ENCODE measurements at places on chromosomes 3 and 15.
A peak's percentile ranks its signal among the peaks of the same experiment; 100 is the strongest.

- DNase-seq, result peak; percentile 48
Observed at GRCh38 chr15:50262533-50262932, 3.0 kb downstream of the HDC start.

- DNase-seq, result no peak
Observed at GRCh38 chr15:65870889-65871533, 1.7 kb downstream of the RAB11A start.

DNA sequence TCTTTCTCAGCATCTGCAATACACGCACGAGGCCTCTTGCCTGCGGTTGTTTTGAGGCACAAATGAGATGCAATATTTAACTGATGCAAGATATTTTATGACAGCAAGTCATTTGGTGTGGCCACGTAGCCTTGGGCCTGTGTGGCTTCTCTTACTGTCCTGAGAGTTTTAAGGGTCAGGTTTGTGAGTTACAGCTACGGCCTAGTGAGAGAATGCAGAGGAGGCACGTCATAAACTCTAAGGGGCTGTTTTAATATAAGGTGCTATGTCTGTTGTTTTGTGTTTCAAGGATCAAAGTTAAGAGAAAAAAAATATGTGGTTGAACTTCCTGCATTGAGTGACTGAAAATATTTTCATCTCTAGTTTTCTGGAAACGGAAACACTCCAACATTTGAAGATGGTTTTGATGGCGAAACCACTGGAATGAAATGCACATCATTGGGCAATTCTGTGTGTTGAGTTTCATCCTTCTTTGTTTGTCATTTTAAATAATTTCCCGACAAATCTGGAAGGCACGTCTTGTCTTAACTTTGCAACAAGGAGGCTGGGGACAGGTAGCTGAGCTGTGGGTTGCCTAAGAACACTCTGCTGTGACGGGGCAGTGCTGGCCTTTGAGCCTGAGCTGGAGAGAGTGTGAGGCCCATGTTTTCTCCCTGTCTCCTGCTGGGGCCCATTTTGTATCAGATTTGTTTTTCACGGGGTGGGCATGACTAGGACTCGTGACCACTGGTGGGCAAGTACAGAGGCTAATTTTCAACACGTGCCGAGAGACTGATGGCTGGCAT, 5.1 kb downstream of the APBA2 start:
- DNase-seq, result peak; percentile 26

DNA sequence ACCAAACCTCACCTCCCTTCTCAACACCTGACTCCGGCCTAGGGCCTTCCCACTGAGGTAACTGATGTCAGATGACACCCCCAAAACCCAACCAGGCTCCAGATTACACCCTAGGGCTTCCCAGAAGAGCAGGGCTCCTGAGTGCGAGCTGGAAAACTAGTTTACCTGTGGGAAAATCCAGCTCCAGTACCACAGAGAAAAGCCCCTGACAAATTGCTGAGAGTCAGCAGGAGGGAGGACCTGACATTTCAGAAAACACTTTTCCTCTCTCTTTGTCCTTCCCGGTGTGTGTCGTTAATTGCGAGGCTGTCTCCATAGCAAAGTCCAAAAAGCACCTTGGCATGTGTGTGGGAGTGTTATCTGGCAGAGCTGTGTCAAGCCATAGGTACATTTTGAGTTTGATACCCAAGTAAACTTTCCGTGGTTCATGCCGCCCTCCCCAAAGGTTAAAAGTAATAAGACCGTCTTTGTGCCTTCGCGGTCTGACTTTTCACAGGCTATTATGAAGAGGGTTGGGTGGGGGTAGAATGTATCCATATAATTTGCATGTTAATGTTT, 79.8 kb upstream of the FNDC3B start:
- no peak for DNase-seq

GRCh38 chr3:99366663-99367429, 271.5 kb upstream of the COL8A1 start:
- no peak for DNase-seq

DNA sequence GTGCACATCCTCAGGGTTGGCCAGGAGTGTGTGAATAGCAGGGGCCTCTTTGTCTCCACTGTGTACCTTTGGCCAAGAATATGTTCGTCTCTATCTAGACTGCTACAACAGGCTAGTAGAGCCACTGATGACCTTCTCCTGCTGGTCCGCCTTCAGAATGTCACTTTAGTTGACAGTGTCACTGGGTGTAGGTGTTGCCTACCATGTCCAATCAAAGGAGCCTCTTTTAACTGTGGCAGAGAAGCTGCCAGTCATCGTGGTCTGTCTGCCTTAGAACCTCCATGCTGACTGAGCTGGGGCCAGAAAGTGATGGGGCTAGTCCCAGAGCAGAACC, 40.1 kb downstream of the OXSR1 start:
- peak; percentile 29 for DNase-seq

DNA sequence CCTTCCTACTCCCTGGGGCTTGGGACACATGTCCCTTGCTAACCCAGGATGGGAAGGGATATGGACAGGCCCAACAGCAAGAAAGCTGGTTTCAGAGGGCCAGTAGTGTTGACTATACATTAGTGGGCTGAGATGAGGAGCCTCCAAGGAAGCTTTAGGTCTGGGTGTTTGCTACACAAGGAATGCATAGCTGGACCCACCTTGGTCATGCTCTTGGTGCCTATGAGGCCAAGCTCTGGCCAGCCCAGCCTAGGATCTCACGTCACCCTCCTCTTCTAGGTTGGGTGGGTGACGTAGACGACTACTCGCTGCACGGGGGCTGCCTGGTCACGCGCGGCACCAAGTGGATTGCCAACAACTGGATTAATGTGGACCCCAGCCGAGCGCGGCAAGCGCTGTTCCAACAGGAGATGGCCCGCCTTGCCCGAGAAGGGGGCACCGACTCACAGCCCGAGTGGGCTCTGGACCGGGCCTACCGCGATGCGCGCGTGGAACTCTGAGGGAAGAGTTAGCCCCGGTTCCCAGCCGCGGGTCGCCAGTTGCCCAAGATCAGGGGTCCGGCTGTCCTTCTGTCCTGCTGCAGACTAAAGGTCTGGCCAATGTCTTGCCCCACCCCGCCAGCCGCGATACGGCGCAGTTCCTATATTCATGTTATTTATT, 653 bp upstream of the WDR6 start:
- no peak for DNase-seq

DNA sequence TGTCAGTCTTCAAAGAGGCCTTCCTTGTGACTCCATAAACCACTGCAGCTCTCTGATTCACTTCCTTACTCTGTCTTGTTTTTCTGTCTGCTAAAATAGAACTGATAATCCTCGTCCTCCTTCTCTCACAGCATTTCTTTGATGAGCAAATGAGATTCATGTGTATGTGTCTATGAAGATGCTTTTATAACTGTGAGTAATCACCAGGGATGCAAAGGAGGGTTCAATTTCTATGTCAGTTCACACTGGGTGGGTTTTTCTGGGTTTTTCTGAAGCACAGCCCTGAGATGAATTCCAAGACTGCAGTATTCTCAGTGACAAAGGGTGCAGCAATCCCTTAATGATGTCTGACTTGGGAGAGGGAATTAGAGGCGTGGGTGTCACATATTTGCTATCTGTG, 746.6 kb upstream of the CFAP20DC start:
- DNase-seq, result no peak

DNA sequence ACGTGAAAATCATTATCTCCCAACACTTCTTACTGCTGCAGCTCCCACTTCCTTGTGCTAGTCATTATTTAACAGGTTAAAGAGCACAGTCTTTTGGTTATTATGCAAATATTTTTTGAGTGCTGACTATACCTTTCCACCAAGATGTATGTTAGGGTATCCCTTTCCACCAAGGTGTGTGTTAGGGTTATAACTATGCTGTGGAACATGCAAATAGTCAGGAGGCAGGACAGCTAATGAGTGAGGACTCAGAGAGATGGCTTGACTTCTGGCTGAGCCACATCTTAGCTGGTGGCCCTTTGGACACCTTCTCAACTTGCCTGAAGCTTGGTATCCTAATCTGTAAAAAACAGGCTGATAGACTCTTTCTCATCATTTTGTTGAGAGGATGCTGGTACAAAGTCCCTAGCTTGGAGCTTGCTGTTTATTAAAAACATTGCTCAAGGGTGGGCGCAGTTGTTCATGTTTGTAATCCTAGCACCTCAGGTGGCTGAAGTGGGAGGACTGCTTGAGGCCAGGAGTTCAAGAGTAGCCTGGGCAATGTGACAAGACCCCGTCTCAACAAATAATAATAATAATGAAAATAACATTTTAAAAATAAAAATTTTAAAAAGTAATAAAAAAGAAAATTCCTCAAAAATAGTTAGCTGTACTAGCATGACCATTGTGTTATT, 160.5 kb upstream of the ADAMTS9 start:
- DNase-seq, result no peak

GRCh38 chr3:88369337-88369736, 219.6 kb downstream of the C3orf38 start:
- DNase-seq, result no peak

- DNase-seq, result no peak
Observed at GRCh38 chr15:27797765-27798164, 301.4 kb downstream of the OCA2 start.

- no peak for DNase-seq
Observed at GRCh38 chr3:74370342-74370741, 244.1 kb downstream of the CNTN3 start.

DNA sequence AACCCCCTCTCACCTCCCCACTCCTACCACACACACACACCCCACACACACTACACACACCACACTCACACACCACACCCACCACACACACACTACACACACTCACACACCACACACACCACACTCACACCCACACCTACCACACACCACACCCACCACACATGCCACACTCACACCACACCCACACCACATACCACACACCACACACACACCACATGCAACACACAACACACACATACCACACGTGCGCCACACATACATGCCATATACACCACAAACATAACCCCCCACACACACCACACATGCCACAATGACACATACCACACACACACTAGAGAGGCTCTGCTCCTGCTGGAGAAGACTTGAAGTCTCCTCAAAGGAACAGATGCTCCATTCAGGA, 5.9 kb upstream of the ITPKA start:
- DNase-seq, result peak; percentile 50

- DNase-seq, result no peak
Observed at GRCh38 chr3:179179256-179179655, 31.1 kb downstream of the PIK3CA start.

DNA sequence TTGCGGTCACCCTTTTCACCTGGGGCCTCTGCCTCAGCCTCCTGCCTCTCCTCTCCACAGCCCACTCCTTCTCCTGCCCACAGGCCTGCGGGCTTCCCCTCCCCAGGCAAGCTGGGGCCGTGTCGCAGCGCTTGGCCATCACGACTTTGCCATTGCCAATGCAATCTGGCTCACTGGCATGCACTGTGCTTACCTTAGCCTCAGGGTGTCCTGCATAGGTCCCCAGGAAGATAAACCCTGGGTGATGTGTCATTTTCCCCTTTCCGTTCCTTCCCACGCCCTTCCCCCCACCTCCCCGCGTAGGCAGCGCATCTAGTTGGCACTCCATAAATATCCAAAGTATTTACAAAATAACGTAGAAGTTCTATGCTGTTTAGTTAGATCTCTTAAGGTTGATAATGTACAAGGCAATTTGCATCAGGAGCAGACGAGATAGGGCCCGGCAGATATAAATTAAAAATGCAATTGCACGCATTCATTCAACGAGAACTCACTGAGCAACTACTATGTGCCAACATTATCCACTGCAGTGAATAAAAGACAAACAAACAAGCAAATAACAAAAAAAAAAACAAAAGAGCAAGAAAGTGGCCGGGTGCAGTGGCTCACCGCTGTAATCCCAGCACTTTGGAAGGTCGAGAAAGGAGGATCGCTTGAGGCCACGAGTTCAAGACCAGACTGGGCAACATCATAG, 973 bp upstream of the COPG1 start:
- peak; percentile 14 for DNase-seq

DNA sequence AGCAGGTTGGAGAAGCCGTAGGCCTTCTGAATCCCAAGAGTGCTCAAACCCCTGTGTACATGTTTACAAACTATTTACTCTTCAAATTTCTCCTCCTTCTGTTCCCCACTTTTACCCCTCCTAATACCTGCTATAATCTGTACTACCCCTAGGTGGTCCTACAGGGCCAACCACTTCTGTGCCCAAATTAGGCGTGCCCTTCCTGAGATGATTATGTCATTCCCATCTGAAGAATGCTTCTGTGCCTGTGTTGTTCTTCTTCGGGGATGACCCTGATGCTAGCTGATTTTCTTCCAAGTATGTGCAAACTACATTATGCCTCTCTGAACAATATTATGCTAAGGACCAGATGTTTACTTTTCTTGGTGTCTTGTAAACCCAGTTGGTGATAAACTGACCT, 20.5 kb downstream of the RBP2 start:
- no peak for DNase-seq

DNA sequence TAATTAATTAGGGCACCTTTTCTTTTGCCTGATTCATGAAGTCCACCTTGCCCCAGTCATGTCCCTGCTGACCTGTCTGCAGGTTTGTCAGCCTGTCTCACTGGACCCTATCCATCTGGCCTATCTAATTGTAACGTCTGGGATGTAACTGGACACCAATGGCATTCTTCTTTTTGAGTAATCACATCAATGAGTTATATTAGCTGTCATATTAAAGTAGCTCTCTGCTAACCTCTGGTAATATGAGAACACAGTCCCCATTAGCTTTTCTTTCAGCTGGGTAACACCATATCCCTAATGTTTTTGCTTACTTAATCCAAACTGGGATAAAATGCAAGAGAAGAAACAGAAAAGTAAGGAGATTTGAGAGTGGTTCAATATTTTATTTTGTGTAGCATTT, 166.2 kb upstream of the VEPH1 start:
- DNase-seq, result no peak

GRCh38 chr3:112167758-112168157, 34.7 kb upstream of the GCSAM start:
- no peak for DNase-seq

DNA sequence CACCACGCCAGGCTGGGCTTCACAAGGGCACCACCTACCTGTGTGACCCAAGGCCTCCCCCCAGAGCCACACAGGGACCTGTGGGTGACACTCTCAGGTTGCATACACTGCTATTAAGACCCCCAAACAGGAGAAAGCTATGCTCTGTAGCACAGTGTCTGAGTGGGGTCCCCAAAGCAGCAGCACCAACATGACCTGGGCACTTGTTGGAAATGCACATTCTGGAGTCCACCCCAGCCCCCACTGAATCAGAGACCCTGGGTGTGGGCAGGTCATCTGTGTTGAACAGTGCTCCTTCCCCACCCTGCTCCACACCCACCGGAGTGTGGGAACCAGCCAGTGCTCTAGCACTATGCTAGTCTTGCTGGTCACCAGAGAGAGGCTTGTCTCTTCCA, 76.1 kb downstream of the ADAMTS17 start:
- no peak for DNase-seq

Measured in activated CD4-positive, alpha-beta T cell treated with anti-CD3 and anti-CD28 coated beads, Interleukin-2, amount 50 U/mL, for 48 hours (primary cell).